ENCODE measurements at places on chromosomes 7 and 10. TPM values are rescaled to one million over a fixed set of nuclear protein-coding genes. Genes with fewer than 3 reads are reported as not detected.

The CALN1 gene
- not detected for total RNA-seq

DNA sequence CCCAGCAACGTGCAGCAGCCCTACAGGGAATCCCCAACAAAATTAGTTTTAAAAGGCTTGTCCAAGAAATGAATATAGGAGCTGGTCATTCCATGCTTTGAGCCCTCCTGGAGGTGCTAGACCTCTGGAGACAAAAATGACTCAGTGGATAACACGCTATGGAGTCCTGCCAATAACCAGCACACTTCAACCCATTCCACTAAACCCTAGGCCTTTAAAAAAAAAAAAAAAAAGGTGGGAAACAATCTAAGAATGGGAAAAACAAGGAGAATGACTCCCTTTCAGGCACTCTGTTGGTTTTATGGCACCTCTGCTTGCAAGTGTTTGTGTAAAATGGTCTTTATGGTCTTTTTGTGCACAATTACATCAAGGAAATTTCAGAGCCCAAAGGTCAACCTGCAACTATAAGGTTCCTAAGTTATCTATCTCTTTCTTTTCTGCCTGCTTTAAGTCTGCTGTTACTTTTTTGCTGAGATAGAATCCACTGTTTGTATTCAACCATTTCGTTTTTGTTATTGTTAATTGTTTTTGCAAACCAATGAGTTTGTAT is 21.3 kb downstream of the AVL9 start:
- peaks cover 7% of the 10 kb centered on the region for H3K36me3 ChIP-seq
- no peak for DNase-seq
- no peaks in the 10 kb centered on the region for H3K4me1 ChIP-seq
- H3K27me3 ChIP-seq = no peaks in the 10 kb centered on the region
- H3K4me3 ChIP-seq = no peak overlapping the region
- H3K27ac ChIP-seq = no peak overlapping the region

- H3K27me3 ChIP-seq = peaks cover 2% of the 10 kb centered on the region
- no peak overlapping the region for H3K4me3 ChIP-seq
- no peak overlapping the region for H3K27ac ChIP-seq
- no peaks in the 10 kb centered on the region for H3K36me3 ChIP-seq
- H3K4me1 ChIP-seq = peaks cover 22% of the 10 kb centered on the region
These were observed 166.1 kb downstream of the RPS24 start for GRCh38 chr10:78199759-78200158.

The LGI1 gene
- not detected for total RNA-seq

The LHFPL3 gene
- total RNA-seq = not detected

DNA sequence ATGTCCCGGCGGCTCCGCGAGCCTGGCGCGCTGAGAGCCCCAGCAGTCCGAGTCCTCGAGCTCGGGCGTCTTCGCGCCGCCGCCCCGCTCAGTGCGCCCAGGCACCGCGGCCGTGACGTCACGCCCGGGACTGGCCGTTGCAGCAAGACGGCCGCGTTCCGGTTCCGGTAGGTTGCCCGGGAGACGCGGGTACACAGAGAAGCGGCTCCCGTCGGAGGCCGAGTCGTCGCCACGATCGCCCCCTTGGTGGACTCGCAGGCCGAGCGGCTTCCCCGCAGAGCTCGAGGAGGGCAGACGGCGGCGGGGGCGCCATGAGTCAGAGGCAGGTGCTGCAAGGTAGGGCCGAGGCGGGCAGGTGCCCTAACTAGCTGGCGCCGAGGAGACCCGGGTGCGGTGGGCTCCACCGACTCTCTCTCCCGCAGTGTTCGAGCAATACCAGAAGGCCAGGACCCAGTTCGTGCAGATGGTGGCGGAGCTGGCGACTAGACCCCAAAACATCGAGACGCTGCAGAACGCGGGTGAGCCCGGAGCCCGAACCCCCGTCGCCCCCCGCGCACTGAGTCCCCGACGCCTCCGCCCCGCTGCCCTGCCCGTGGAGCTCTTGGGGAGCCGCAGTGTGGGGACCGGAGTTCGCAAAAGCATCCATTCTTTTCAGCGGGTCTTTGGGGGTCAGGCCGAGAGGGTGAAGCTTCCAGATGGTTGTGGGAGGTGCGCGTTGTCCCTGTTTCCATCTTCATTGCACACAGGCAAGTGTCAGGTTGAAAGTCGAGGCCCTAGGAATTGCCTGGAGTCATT is at the start of gene SPAG6:
SPAG6 (plus strand) TSS at position 196 of the 795 bp plus-strand sequence; CDS start at position 312, 116 bp downstream.
- DNase-seq = no peak
- H3K36me3 ChIP-seq = no peaks in the 10 kb centered on the region
- no peak within 1 kb of the TSS for H3K4me3 ChIP-seq
- peaks cover 52% of the 10 kb centered on the region for H3K27me3 ChIP-seq
- no peak within 1 kb of the TSS for H3K27ac ChIP-seq
- H3K4me1 ChIP-seq = no peaks in the 10 kb centered on the region

- H3K27me3 ChIP-seq = no peaks in the 10 kb centered on the region
- H3K36me3 ChIP-seq = no peaks in the 10 kb centered on the region
- H3K27ac ChIP-seq = no peak overlapping the region
- DNase-seq = no peak
- no peaks in the 10 kb centered on the region for H3K4me1 ChIP-seq
- H3K4me3 ChIP-seq = no peak overlapping the region
These were observed 1049.7 kb downstream of the NRG3 start for GRCh38 chr10:82924711-82925110.

- H3K27me3 ChIP-seq = peaks cover 3% of the 10 kb centered on the region
- peak overlapping the region; percentile 75 for H3K27ac ChIP-seq
- DNase-seq = peak; percentile 80
- H3K4me1 ChIP-seq = peaks cover 25% of the 10 kb centered on the region
- H3K36me3 ChIP-seq = no peaks in the 10 kb centered on the region
- no peak overlapping the region for H3K4me3 ChIP-seq
These were observed 6.2 kb downstream of the C10orf105 start for GRCh38 chr10:71713135-71714030.

DNA sequence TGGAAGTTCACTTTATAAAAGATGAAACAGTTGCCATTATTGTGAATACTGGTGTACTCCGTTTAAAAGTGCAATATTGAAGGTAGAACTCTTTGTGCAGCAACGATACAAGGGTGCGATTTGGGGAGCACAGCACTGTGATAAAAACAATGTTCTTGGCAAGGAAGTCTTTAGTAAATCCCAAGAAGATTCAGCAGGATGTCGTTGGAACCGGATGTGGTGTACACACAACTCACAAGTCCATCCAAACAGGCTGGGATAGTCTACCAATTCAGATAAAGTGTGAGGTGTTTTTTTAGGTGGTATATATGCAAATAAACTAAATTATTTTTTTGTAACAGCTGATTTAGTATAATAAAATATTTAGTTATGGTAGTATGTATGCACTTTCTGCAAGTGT is 46.7 kb downstream of the ZNF777 start:
- H3K36me3 ChIP-seq = no peaks in the 10 kb centered on the region
- H3K4me1 ChIP-seq = no peaks in the 10 kb centered on the region
- no peak for DNase-seq
- H3K4me3 ChIP-seq = no peak overlapping the region
- no peaks in the 10 kb centered on the region for H3K27me3 ChIP-seq

- no peak for DNase-seq
- no peak overlapping the region for H3K27ac ChIP-seq
- peaks cover 7% of the 10 kb centered on the region for H3K4me1 ChIP-seq
- no peak overlapping the region for H3K4me3 ChIP-seq
- peaks cover 23% of the 10 kb centered on the region for H3K36me3 ChIP-seq
- H3K27me3 ChIP-seq = no peaks in the 10 kb centered on the region
These were observed 9.3 kb downstream of the ZNF212 start for GRCh38 chr7:149248777-149249176.

GRCh38 chr10:79025199-79025832 is 43.5 kb upstream of the ZMIZ1 start:
- no peaks in the 10 kb centered on the region for H3K4me1 ChIP-seq
- no peak overlapping the region for H3K4me3 ChIP-seq
- H3K27ac ChIP-seq = no peak overlapping the region
- DNase-seq = no peak
- peaks cover 21% of the 10 kb centered on the region for H3K27me3 ChIP-seq
- H3K36me3 ChIP-seq = no peaks in the 10 kb centered on the region

The MRLN gene
- not detected for total RNA-seq

The OPN1SW gene
- not detected for total RNA-seq

The NUP42 gene
- 22.6 TPM for total RNA-seq

- H3K27me3 ChIP-seq = no peaks in the 10 kb centered on the region
- H3K4me1 ChIP-seq = no peaks in the 10 kb centered on the region
- H3K4me3 ChIP-seq = no peak overlapping the region
- DNase-seq = no peak
- no peaks in the 10 kb centered on the region for H3K36me3 ChIP-seq
- no peak overlapping the region for H3K27ac ChIP-seq
These were observed 158.0 kb upstream of the PTN start for GRCh38 chr7:137501562-137501961.

DNA sequence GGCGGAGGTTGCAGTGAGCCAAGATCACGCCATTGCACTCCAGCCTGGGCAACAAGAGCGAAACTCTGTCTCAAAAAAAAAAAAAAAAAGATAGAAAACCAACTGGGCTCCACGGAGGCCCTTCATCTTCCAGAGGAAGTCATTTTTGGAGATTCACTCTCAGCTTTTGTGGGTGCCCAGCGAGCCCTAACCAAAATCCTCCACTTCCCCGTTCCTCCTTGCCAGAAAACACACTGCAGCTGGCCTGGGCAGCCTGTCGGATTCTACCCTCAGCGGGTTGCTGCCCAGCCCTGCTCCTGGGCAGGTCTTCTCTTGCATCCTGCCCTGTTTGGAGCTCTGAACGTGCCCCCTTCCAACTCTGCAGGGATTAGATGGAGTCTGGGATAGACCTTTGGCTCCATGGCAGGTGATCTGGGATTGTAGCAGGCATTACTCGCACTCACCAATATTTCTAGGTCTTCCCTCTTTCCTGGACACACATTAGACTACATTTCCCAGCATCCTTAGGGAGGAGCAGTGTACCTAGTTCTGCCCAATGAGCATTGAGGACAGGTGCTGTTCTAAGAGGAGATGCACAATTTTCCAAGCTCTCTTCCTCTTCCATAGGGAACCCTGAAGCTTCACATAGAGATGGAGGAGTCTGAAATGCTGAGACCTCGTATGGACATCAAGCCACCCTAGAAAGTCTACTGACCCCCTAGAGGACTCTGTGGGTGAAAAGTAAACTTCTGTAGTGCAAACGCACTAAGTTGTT is 4.6 kb downstream of the GRID2IP start:
- H3K36me3 ChIP-seq = no peaks in the 10 kb centered on the region
- peaks cover 6% of the 10 kb centered on the region for H3K27me3 ChIP-seq

The PLA2G12B gene
- not detected for total RNA-seq

DNA sequence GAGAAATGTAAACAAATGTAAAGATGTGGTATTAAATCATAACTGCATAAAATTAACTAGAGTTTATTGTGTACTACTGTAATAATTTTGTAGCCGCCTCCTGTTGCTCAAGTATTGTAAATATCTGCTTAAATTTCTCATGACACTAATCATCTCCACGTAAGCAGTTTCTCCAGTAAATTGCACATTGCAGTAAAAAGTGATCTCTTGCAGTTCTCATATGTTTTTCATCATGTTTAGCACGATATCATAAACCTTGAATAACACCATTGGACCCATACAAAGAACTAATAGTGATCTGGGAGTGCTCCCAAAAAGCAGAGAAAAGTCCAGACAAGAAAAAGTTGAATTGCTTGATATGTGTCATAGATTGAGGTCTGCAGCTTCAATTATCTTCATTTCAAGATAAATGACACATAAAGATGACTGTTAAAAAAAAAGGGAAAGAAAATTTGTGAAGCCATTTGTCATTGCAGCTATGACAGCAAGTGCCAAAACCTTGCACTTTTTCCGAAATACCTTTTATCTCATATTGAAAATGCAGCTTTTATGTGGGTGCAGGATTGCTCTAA is 15.3 kb downstream of the LIPA start:
- H3K27ac ChIP-seq = no peak overlapping the region
- H3K27me3 ChIP-seq = no peaks in the 10 kb centered on the region
- H3K4me3 ChIP-seq = no peak overlapping the region
- no peak for DNase-seq

DNA sequence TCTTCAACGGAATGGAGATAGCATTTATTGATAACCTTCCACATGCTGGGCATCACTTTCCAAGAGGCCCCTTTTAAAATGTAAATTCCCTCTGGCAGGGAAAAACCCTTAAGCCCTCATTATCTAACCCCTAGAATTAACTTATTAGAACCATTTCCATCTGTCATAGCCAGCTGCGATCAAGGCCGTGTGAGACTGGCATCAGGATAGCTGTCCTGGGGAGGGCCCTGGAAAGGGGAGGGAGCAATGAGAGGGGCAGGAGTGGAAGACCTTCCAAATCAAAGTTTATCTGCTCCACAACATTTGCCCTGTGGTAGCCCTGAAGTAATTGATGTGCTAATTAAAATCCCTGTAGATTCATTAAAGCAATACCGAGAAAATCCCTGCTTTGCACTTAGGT is 45.0 kb upstream of the JAZF1 start:
- H3K27me3 ChIP-seq = no peaks in the 10 kb centered on the region
- no peak overlapping the region for H3K27ac ChIP-seq
- DNase-seq = no peak
- no peaks in the 10 kb centered on the region for H3K4me1 ChIP-seq
- H3K36me3 ChIP-seq = no peaks in the 10 kb centered on the region

- no peak overlapping the region for H3K4me3 ChIP-seq
- peaks cover 2% of the 10 kb centered on the region for H3K4me1 ChIP-seq
- H3K27ac ChIP-seq = no peak overlapping the region
- no peak for DNase-seq
- H3K36me3 ChIP-seq = no peaks in the 10 kb centered on the region
These were observed 29.0 kb downstream of the CUBN start for GRCh38 chr10:17100586-17100985.

The EGFR gene
- total RNA-seq = 63.9 TPM

DNA sequence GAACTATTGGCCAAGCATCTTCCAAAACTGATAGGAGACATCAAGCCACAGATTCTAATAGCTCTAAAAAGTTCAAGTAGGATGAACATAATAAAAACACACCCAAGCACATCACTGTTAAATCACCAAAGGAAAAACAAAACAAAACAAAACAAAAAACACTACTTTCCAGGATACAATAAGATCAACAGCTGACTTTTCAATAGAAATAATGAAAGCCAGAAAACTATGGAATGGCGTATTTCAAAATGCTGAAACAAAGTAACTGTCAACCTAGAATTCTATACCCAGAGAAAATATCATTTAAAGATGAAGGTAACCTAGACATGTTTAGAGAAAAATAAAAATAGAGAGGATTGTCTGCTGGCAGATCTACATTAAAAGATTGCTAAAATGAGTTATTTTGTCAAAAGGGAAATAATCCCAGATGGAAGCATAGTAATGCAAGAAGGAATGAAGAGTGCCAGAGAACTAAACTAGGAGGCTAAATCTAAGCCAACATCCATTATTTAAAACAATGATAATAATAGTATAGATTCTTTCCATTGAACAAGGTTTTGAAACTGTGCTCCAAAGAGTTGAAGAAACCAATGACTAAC is 13.9 kb downstream of the TUBAL3 start:
- no peak for DNase-seq
- H3K27me3 ChIP-seq = peaks cover 3% of the 10 kb centered on the region
- H3K36me3 ChIP-seq = no peaks in the 10 kb centered on the region
- no peak overlapping the region for H3K4me3 ChIP-seq
- H3K27ac ChIP-seq = no peak overlapping the region
- H3K4me1 ChIP-seq = no peaks in the 10 kb centered on the region

- no peaks in the 10 kb centered on the region for H3K36me3 ChIP-seq
- no peak for DNase-seq
- H3K27me3 ChIP-seq = peaks cover 39% of the 10 kb centered on the region
These were observed 19.7 kb downstream of the FOXL3 start for GRCh38 chr7:309586-310228.

All from IMR-90 (cell line).